ENCODE measurements at places on chromosomes 16 and 17. TPM values are rescaled to one million over a fixed set of nuclear protein-coding genes. Genes with fewer than 3 reads are reported as not detected.

GRCh38 chr17:81431545-81432482 lies 36.6 kb downstream of the BAHCC1 start:
- H3K4me1 ChIP-seq, result peaks cover 3% of the 10 kb centered on the region
- H3K4me3 ChIP-seq, result no peak overlapping the region

DNA sequence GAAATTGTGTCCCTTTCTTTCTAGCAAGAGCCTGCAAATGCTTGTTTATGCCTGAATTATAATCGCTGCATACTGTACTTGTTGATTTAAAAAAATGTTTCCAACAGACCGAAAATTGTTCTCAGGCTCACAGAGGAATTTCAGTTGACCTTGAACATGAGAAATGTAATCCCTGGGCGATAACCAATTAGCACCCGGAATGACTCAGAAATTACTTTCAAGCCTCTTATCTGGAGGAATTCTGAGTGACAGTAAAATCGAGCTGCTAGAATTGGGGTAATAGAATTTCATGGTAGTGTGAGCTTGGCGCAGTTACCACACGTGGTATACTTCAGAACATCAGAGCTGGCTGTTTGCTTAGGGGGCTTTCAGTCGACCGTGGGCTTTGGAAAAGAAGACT lies 139.1 kb upstream of the CACNG3 start:
- no peaks in the 10 kb centered on the region for H3K27me3 ChIP-seq
- H3K4me1 ChIP-seq, result no peaks in the 10 kb centered on the region
- no peak overlapping the region for H3K4me3 ChIP-seq
- H3K36me3 ChIP-seq, result peaks cover 29% of the 10 kb centered on the region

The ASB16 gene
- total RNA-seq, result not detected

The TOP2A gene
- total RNA-seq, result 301 TPM

GRCh38 chr17:50536683-50537646 lies 4.4 kb downstream of the EPN3 start:
- no peak overlapping the region for H3K4me3 ChIP-seq
- H3K36me3 ChIP-seq, result no peaks in the 10 kb centered on the region
- DNase-seq, result no peak
- H3K4me1 ChIP-seq, result peaks cover 22% of the 10 kb centered on the region
- H3K27me3 ChIP-seq, result peaks cover 27% of the 10 kb centered on the region

Measured in activated CD4-positive, alpha-beta memory T cell treated with anti-CD3 and anti-CD28 coated beads for 36 hours (primary cell).